ENCODE measurements at places on chromosomes 1 and 21.
A peak's percentile ranks its signal among the peaks of the same experiment; 100 is the strongest.

- DNase-seq, result no peak
Measured at GRCh38 chr1:221356693-221357092, 385.2 kb downstream of the DUSP10 start.

DNA sequence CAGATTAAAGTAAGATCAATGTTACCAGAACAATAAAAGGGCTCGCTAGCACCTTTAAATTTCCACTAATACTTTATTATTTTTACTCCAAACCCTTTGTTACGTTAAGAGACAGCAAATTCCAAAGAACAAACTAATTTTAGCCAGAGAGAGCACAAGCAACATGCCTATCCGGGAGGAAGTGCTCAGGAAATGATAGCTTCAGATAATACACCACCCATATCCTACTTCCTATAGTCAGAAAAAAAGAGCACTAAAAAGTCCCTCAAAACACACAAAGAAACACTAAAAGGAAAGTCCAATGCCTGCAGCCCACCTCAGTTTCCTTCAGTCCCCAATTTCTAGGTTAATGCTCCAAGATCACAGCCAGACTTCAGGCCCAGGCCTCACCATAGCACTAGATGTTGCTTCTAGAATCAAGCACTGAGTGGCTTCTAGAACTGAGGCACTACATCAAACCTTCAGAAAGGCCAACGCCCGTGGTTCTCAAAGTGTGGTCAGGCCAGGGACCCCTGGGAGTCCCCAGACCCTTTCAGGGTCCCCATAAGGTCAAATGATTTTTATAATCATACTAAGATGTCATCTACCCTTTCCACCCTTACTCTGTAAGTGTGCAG, 142.6 kb downstream of the PSMG1 start:
- DNase-seq, result no peak

DNA sequence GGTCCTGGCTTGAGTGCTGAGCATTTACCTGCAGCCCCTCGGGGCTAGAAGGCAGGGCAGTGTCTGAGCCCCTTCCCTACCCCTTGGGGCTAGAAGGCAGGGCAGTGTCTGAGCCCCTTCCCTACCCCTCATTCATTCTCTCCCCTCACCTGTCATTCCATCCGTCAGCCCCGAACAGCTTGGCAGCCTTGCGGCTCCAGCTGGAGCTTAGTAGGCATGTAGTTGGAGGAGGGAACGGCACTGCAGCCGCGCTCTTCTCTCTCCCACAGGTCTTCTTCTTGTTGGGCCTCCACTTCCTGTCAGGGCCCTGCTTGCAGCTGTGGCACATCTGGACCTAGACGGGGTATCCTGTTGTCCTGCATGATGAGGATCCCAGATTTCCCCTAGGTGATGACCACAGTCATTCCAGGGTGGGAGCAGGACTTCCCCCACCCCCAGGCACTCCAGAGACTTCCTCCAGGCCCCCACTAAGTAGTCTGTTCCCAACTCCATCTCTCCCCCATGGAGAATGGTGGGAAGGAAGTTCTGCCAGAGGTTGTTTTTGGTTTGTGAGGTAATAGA, 22.2 kb downstream of the MAPKAPK2 start:
- DNase-seq, result no peak

- no peak for DNase-seq
Measured at GRCh38 chr1:24540906-24541710, 14.8 kb upstream of the NCMAP start.

DNA sequence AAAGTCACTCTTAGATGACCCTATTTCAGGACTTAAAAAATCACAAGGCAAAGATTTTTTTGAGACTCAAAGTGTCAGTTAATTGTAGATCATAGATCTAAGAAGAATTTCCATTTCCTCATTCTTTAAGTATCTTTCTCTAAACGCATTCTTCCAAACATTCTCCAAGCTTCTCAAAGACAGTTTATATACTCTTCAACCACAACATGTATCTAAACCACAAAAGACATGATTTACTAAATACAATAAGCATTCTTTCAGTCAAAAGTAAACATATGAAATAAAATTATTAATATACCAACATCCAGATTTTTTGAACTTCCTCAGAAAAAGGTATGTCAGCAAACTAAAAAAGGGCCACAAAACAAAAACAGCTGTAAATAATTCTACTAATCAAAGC, 24.4 kb downstream of the RC3H1 start:
- no peak for DNase-seq

- no peak for DNase-seq
Measured at GRCh38 chr1:32180186-32181060, 948 bp downstream of the TXLNA start.

GRCh38 chr21:14318578-14318977, 64.4 kb downstream of the HSPA13 start:
- no peak for DNase-seq

GRCh38 chr1:203625628-203626019, 1.0 kb upstream of the ATP2B4 start:
- peak; percentile 28 for DNase-seq

DNA sequence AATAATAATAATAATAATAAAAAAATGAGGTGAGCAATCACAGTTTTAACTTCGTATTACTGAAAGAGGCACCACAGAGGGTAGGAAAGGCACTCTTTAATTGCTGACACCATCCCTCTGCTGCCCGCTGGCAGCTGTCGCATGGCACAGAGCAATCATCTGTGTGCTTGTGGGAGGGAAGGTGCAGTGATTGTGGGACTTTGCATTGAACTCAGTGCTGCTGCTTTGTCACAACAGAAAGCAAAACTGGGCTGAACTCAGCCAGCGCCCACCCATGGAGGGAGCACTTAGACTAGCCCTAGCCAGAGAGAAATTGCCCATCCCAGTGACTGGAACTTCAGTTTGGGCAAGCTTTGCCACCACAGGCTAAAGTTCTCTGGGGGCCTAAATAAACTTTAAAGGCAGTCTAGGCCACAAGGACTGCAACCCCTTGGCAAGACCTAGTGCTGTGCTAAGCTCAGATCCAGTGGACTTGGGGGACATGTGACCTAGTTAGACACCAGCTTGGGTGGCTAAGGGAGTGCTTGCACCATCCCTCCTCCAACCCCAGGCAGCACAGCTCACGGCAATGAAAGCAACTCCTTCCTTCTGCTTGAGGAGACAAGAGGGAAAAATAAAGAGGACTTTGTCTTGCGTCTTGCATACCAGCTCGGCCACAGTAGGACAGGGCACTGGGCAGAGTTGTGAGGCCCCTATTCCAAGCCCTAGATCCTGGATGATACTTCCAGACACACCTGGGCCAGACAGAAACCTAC, 59.3 kb downstream of the WDR4 start:
- no peak for DNase-seq
